Forelimb muscle (tissue), 1 donor: ENCODE measurements at places on chromosomes 2 and 18.

DNA sequence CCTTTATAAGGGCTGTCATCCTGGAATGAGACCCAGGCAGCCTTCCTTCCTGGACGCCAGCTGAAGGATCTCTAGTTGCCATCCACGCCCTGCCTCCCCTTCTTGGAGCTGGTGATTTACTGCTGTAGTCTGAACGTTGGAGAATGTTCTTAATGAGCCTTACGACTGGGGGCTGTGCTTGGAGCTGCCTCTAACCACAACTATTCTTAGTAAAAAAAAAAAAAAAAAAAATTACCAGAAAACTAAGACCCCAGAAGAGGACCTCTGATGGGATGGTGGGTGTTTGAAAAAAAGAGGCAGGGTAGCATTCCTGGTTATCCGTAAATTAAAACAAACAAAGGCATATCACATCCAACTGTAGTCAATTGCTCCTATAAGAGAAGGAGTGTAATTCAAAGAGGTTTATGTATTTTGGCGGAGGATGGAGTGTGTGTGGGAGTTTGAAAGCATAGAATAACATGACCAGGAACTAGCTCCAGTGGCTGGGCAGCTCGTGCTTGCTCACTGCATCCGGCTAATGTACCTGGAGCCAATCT lies 105.4 kb downstream of the QPCT start:
- no peak for DNase-seq

- no peak for DNase-seq
Measured at GRCh38 chr2:221134718-221135117, 437.4 kb downstream of the EPHA4 start.

GRCh38 chr2:217289907-217290280 lies 430.0 kb upstream of the TNP1 start:
- no peak for DNase-seq

GRCh38 chr2:402721-403120 lies 114.8 kb upstream of the ALKAL2 start:
- no peak for DNase-seq
